ENCODE measurements at places on chromosomes 16 and 17.

GRCh38 chr17:4559966-4560365 lies 411 bp downstream of the GGT6 start:
- DNase-seq, result no peak

- DNase-seq, result no peak
Observed at GRCh38 chr16:1963806-1964505, 670 bp downstream of the RPS2 start.

DNA sequence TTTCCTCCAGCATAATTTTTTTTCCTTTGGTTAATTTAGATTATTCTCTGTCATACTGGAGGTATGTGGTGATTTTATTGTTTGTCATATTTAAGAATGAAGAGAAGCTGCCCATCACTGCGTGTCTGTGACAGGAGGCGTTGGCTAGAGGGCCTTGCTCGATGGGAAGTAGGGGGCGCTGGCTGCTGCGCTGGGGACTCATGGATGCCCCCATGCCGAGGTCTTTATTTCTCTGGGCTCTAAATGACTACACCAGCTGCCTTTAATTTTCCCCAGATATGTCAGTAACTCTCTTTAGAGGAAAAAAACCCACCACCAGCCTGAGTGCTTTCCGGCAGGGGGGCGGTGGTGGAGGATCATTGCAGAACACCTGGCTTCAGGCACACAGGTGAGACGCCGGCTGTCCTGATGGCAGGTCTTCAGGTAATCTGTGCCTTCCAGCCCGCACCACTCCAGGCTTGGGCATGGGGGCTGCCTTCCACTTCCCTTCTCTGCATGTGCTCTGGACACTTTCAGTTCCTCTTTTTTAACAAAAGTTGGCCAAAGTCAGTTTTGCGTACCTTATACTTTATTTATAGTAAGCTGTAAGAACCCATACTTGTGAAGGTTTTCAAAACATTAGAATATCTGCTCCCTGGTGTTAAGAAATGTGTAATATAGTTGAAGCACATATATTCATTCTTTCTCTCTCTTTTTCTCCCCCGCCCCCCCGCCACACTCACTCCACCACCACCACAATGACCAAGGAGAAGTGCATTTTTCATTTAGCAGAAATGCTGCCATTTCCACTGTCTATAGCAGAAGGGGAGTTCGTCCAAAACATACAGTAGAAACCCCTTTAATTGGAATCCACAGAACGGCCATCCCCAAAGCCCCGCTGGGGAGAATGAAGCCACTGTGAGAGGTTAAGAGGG lies 192.7 kb downstream of the RPTOR start:
- peak; percentile 61 for DNase-seq

DNA sequence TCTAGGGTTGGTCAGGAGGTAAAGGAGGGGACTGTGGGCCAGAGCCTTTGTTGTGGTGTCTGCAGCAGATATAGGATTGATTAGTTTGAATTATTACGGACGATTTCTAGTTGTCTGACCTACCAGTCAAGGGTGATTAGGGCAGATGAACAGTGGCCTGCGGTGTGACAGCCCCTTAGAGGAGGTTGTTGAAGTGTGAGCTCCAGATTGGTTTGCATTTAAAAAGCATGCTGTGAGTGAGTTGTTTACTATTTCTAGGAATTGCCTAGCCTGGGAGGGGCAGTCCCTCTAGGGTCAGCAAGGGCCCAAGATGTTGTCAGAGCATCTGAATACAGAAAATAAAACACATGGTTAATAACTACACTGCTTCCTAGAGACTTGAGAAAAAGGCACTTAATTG lies 108.8 kb downstream of the ARHGAP44 start:
- no peak for DNase-seq

DNA sequence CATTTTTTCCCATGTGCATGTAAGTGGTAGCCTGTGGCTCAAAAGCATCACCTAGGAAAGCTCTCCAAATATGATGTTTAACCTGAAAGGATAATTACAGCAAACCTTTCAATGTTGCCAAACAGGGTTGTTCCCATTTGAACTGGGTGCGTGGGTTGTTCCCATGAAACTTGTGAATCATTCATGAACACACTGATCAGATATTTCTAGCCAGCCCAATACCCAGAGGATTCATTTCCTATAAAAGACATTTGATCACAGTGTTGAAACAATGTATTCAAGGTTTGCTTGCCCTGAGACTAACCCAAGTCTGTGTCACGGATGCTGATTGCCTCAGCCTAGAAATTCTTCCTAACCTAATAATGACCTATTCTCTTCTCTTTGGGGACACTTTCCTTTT lies 12.9 kb downstream of the KRT39 start:
- DNase-seq, result no peak

DNA sequence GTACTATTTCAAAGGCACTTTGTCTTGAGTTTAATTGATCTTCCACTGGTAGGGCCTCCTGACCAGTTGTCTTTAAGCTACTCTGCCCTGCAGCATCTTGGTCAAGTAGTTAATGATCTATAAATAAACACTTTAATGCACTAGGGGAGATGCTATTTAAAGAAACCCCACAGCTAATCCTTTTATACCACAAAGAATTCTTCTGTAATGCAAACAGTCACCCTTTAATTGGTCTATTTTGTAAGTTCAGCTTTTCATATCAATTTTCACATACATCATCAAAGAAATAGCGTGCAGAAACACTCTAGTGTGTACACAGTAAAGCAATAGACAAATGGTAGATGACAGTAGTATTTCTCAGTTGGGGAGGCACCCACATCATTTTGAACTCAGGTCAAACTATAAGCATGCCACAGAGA lies 70.3 kb downstream of the PMP22 start:
- no peak for DNase-seq

Data from GM12892 (cell line).